Activated CD4-positive, alpha-beta memory T cell treated with anti-CD3 and anti-CD28 coated beads, Interleukin-2, amount 10 ng/mL, durations not matched to agents 7 days and 5 days (primary cell): ENCODE measurements at places on chromosomes 12 and 14. TPM values are rescaled to one million over a fixed set of nuclear protein-coding genes. Genes with fewer than 3 reads are reported as not detected.

DPY19L2 gene
- total RNA-seq = 0.28 TPM

CHURC1 gene
- 80.6 TPM for total RNA-seq

ANKRD33 gene
- not detected for total RNA-seq

ATF7IP gene
- total RNA-seq = 129 TPM

GZMB gene
- 685 TPM for total RNA-seq

OR4K17 gene
- total RNA-seq = not detected

TMEM116 gene
- 19.7 TPM for total RNA-seq

NAV3 gene
- total RNA-seq = not detected

GRCh38 chr12:38155526-38156496 lies 160.8 kb upstream of the ALG10B start:
- no peak overlapping the region for H3K4me3 ChIP-seq
- no peak overlapping the region for H3K27ac ChIP-seq
- no peak for DNase-seq
- H3K36me3 ChIP-seq = no peaks in the 10 kb centered on the region
- no peaks in the 10 kb centered on the region for H3K4me1 ChIP-seq

DNA sequence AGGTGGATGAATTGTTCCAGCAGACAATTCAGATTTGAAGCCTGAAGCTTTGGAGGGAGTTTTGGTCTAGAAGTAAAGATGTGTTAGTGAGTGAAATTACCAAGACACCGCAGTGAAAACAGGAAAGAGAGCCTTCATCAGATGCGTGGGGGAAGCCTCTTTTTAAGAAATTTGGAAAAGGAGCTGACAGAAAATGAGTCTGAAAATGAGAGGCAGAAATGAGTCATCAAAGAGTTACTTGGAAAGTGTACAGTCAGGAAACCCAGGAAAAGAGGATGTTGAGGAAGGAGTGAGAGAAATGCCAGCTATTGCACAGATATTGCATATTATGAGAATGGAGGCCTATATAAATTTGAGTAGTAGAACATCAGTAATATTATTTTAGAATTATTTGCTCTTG lies 520.7 kb downstream of the NRXN3 start:
- H3K36me3 ChIP-seq = no peaks in the 10 kb centered on the region
- peaks cover 5% of the 10 kb centered on the region for H3K4me1 ChIP-seq
- H3K4me3 ChIP-seq = no peak overlapping the region
- no peak for DNase-seq
- no peaks in the 10 kb centered on the region for H3K27me3 ChIP-seq

GRCh38 chr12:56150563-56150962 lies 1.8 kb upstream of the MYL6B start:
- H3K27me3 ChIP-seq = no peaks in the 10 kb centered on the region
- H3K4me3 ChIP-seq = peak overlapping the region; percentile 94
- no peak for DNase-seq
- peaks cover 51% of the 10 kb centered on the region for H3K4me1 ChIP-seq
- H3K27ac ChIP-seq = peak overlapping the region; percentile 100
- peaks cover 20% of the 10 kb centered on the region for H3K36me3 ChIP-seq

GRCh38 chr12:27542628-27543027 lies 18.6 kb downstream of the PPFIBP1 start:
- no peak overlapping the region for H3K27ac ChIP-seq
- no peak for DNase-seq
- peaks cover 15% of the 10 kb centered on the region for H3K27me3 ChIP-seq
- H3K4me1 ChIP-seq = peaks cover 2% of the 10 kb centered on the region
- no peak overlapping the region for H3K4me3 ChIP-seq
- peaks cover 3% of the 10 kb centered on the region for H3K36me3 ChIP-seq

- no peaks in the 10 kb centered on the region for H3K4me1 ChIP-seq
- no peak for DNase-seq
- H3K36me3 ChIP-seq = no peaks in the 10 kb centered on the region
- H3K27ac ChIP-seq = no peak overlapping the region
- no peak overlapping the region for H3K4me3 ChIP-seq
- no peaks in the 10 kb centered on the region for H3K27me3 ChIP-seq
Measured at GRCh38 chr12:38669081-38669480, 236.3 kb downstream of the CPNE8 start.

DNA sequence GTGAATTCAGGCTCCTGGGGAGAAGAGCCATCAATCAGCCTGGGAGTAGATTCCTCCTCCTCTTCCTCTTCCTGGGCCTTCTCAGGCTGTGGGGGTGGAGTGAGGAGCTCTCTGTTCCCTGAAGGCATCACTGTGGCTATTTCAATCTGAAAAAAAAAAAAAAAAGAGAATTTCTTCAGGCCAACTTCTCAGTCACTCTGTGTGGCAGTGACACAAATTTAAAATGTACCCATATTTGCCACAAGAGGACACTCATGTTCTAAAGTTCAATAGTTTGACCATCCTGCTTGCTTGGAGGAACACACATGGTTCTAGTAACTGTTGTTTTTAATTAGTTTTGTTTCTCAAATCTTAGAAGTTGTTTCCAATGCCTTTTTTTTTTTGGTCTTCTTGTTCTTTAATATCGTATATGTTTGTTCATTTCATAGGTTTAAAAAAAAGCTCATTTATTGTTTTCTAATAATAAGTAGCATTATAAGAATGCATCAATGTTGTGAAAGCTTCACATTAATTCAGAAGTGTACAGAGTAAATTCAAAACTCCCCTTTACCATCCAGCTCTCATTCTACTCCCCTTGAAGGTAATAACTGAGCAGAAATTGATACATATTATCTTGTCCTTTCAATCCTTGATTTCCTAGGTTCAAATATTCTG lies 23.3 kb upstream of the CCER1 start:
- no peaks in the 10 kb centered on the region for H3K4me1 ChIP-seq
- no peak for DNase-seq
- H3K27ac ChIP-seq = no peak overlapping the region
- no peak overlapping the region for H3K4me3 ChIP-seq

DNA sequence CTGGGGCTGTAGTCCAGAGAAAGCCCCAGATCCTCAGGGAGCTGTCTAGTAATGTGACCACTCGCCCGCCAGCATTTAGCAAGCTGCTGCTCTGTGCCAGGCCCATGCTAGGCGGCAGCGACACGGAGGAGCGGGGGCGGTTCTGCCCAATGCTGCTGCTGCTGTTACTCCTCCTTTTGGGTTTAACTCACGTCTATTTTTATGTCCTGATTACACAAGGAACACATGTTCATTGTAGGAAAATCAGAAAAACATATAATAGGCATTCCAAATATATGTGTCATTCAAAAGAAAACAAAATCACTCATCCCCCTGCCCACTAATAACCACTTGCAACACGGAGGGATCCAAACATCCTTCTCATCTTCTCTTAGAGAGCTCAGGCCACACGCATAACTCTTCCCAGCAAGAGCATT lies 30.4 kb downstream of the CCDC92 start:
- H3K4me1 ChIP-seq = peaks cover 20% of the 10 kb centered on the region
- DNase-seq = no peak
- H3K27me3 ChIP-seq = no peaks in the 10 kb centered on the region
- no peak overlapping the region for H3K4me3 ChIP-seq
- H3K36me3 ChIP-seq = peaks cover 13% of the 10 kb centered on the region

DNA sequence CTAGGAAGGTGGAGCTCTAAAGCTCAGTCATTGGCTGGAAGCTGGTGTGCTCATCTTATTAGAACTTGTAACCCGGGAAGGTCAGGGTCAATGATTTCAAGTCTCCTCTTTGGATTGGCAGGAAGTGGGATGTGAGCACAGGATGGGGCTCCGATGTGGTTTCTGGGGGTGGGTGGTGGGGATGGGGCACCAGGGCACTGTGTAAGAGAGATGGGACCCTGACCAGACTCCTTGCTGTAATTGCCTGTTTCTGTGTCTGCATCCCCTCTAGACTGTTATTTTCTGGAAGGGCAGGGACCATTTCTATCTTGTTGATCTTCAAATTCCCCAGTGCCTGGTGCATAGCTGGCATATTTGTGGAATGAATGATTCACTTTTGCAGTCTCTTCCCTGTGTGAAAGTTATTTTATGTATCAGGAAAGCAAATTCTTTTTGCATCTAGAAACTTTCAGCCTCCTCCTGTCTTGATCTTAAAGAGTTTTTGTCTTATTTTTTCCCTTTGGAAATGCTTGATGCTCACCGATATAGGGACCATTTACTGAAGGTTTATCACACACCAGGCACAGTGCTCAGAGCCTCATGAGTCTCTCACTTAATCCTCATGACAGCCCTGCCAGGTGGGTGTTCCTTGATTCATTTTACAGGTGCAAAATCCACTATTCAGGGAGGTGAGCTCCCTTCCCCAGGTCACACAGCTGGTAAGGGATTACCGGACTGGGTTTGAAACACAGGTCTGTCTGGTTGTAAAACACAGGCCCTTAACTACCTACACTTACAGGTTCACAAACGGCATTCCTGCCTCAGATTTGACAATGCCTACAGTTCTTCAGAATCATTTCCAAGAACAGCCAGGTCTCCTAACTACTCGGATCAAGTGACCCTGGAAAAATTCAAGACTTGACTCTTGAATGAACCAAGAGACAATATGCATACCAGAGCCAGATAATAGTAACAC lies 86.9 kb upstream of the IGF1 start:
- H3K4me3 ChIP-seq = no peak overlapping the region
- no peaks in the 10 kb centered on the region for H3K27me3 ChIP-seq
- H3K27ac ChIP-seq = no peak overlapping the region
- DNase-seq = no peak
- no peaks in the 10 kb centered on the region for H3K36me3 ChIP-seq

GRCh38 chr12:103710544-103710943 lies 123.5 kb downstream of the STAB2 start:
- no peak overlapping the region for H3K27ac ChIP-seq
- H3K36me3 ChIP-seq = no peaks in the 10 kb centered on the region
- peaks cover 11% of the 10 kb centered on the region for H3K27me3 ChIP-seq
- H3K4me3 ChIP-seq = no peak overlapping the region
- DNase-seq = no peak

DNA sequence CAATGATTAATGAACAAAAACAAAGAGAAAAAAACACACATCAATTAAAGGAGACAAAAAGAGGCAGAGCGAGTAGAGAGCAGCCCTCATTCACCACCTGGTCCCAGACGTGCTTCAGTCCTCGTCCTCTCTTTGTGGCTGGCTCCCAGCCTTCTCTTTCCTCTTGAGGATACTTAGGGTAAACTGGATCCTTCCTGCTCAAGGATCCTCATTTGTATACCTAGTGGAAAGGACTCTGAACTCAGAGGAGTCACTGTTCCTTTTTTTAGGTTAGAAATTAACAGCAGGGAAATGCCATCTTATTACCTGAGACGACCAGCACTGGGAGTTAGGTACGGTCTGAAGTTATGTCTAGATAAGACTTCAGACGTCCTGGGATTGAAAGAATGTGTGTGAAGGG lies 9.7 kb downstream of the MLEC start:
- peaks cover 25% of the 10 kb centered on the region for H3K4me1 ChIP-seq
- H3K27me3 ChIP-seq = no peaks in the 10 kb centered on the region
- H3K36me3 ChIP-seq = peaks cover 75% of the 10 kb centered on the region
- H3K4me3 ChIP-seq = no peak overlapping the region
- no peak overlapping the region for H3K27ac ChIP-seq

DNA sequence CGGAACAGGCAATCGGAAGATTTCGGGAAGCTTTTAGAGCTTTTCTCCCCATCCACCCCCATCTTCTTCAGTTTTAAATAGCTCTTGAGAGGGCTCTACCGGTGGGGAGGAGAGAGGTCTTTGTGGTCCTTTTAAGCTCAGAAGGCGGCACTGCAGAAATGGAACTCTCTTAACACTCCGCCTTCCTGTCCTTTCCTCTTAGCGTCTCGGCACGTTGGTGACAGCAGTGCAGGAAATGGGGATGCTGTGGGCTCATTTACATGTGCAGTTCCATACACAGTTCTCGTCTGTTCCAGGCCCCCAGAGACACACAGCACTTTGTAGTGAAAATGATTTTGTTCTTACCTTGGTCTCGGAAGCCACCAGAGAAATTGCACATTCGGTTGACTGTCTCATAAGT lies 50.4 kb upstream of the RIN3 start:
- H3K4me1 ChIP-seq = peaks cover 25% of the 10 kb centered on the region
- peaks cover 2% of the 10 kb centered on the region for H3K27me3 ChIP-seq
- H3K36me3 ChIP-seq = no peaks in the 10 kb centered on the region
- H3K4me3 ChIP-seq = no peak overlapping the region

DNA sequence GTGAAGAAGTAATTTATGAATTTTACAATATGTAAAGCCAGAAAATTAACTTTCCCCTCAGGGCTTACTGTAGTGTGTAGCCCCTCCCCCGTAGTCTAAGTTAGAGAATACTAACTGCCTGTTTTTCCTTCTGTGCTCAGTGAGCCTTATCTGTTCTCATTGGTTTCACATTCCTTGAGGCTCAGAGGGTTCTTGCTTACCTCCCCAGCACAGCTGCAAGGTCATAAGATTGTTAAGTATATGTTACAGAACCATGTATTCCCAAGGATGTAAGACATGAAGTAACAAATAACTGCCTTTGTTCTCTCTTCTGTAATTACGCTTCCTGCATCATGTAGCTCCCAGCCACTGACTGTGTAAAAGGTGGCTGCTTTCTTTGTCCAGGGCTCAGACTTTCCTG lies 1351.1 kb downstream of the TMEM121 start:
- H3K4me1 ChIP-seq = peaks cover 15% of the 10 kb centered on the region
- H3K4me3 ChIP-seq = no peak overlapping the region
- H3K27me3 ChIP-seq = peaks cover 29% of the 10 kb centered on the region

- no peaks in the 10 kb centered on the region for H3K36me3 ChIP-seq
- H3K27me3 ChIP-seq = peaks cover 2% of the 10 kb centered on the region
- H3K27ac ChIP-seq = no peak overlapping the region
- no peak for DNase-seq
- H3K4me3 ChIP-seq = no peak overlapping the region
Measured at GRCh38 chr14:70842851-70843462, 33.6 kb upstream of the MAP3K9 start.

DNA sequence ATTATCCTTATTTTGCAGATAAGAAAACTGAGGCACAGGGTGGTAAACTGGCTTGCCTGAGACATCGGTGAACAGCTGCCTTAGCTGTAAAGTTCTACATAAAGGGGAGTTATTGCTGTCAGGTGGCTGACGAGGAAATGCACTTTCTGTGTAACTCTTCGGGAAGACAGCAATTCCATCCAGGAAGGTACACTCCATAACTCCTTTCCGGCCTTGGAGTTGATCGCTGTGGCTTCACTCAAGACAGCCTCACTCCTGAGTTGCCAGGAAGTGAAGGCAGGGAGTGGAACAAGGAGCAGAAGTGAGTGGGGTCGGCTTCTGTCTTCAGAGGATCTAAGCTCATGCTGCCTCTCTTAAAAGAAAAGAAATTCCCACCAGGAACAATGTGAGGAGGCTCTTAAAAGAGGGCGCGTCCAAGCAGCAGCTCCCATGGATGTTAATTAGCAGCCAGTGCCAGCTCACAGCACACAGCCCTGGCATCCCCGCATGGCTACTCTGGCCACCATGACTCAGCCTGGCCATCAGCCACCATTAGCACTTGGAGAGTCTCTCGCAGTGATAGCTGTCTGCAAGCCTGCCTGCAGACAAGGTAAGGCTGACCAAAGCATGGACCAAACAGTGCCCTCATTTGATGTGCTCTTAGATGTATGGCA lies 60.3 kb downstream of the NUAK1 start:
- H3K4me3 ChIP-seq = no peak overlapping the region
- H3K27me3 ChIP-seq = peaks cover 27% of the 10 kb centered on the region
- H3K4me1 ChIP-seq = no peaks in the 10 kb centered on the region
- DNase-seq = no peak
- H3K36me3 ChIP-seq = no peaks in the 10 kb centered on the region
- H3K27ac ChIP-seq = no peak overlapping the region
